ENCODE measurements at places on chromosomes 1 and 21.

DNA sequence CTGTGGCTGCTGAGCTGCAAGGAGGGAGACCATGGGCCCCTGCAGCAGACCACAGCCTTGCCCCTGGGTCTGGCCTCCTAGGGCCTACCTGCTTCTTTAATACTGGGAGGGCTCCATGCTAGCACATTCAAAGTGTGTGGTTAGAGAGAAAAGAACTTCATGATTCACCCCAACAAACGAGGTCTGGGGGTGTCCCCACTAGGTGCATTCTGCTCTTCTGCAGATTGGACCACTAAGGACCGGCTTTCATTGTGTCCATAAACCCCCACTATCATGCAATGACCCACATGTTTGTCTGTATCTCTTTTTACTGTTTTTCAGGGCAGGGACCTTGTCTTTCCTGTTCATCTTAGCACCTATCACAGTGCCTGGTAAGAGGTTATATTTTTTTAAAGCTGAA is 185.4 kb downstream of the OMA1 start:
- no peak for DNase-seq

GRCh38 chr1:19504796-19505692 is 19.7 kb upstream of the CAPZB start:
- DNase-seq: no peak

- no peak for DNase-seq
Measured at GRCh38 chr1:206897175-206897574, at the start of gene IL24. Gene IL24, plus strand, starts transcription at chr1:206897443. Its CDS starts 390 bp downstream, at chr1:206897833.

DNA sequence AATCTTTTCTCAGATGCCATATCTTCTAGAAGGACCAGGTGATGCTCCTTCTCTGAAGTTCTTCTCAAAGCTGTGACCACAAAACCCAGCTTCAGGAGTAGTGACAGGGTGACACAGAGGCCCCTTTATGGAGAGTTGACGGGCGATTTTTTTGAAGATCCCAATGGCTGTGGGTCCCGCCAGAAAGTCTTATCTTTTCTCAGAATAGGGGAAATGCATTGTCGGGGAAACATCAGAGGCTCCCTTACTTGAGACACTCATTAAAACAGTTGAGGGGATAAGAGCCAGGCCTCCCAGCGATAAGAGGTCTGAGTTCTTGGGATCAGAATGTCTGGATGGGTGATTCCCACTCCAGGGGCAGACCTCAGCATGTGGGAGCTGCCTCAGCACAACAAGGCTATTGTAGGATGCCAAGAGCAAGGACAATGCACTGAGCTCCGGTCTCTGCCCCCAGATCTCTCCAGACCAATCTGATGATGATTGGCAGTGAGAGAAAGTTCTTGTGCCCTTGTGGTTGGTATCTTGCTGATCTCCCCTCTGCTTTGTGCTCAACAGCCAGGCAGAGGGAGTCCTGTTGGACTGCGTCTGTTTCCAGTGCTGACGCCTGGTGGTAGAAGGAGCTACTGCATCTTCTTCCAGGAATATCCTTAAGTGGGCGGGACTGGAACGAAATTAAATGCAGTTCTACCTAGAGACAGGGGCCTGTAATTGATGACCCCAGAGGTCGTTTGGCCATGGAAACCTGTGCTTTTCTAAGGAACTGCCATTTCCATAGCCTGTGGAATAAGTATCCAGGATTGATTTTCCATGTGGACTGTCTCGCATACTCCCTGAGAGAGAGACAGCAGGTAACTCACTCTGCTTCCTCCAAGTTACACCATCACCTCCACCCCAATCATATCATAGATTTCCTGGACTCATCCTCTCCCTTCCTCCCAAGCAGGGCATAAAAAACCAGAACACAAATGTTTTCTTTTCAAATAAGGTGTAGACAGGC is 6.8 kb upstream of the ACKR1 start:
- DNase-seq: peak; percentile 6

GRCh38 chr21:18840239-18840638 is 436.7 kb upstream of the TMPRSS15 start:
- no peak for DNase-seq

Data from stimulated activated CD8-positive, alpha-beta memory T cell treated with anti-CD3 and anti-CD28 coated beads, Interleukin-12 subunit alpha, Interleukin-12 subunit beta, amount 100 ng/mL, for 1 hour (primary cell).